ENCODE measurements at places on chromosomes 2 and 18.

DNA sequence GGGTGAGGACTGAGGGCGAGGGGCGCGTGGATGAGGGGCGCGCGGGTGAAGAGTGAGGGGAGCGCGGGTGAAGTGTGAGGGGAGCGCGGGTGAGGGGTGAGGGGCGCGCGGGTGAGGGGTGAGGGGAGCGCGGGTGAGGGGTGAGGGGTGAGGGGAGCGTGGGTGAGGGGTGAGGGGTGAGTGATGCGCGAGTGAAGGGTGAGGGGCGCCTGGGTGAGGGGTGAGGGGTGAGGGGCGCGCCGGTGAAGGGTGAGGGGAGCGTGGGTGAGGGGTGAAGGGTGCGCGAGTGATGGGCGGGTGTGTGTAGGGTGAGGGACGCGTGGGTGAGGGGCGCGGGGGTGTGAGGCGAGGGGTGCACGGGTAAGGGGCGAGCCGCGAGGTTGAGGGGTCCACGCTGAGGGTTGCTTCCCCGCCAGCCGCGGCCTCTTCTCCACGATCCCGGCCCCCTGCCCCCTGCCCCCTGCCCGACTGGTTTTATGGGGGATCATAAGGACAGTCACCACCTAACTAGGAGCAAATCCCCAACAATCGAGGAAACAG lies 1.1 kb upstream of the SLC66A2 start:
- no peak for DNase-seq

DNA sequence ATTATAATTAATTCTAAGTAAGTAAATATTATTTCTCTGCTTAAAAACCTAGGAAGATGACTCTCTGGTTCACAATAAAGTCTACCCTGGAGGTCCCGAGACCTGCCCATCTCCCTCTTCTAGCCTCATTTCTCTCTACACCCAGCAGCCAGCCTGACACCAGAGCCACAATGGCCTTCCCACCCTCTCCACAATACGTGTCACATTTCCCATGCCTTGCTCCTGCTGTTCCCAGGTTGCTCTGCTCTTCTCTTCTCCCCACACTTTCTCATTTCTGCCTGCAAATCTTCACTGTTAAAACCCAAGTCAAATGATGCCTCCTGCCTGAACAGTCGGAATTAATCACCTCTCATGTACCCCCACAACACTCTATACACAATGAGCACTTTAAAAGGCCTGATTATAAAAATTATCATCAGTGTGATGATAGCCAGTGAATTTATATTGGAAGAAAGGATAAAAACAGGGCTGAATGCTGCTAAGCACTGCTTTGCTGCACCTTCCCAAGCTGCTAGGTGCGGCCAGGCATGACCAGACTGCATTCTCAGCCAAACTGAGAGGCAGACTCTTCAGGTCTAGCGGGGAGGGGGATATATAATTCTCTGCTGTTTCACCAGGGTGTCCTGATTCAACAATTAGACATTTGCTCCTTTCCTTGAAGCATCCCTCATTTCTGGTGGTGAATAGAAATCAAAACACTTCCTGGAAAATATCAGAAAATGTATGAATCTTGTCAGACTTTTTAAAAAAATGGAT lies 160.6 kb downstream of the DTNA start:
- DNase-seq = no peak

DNA sequence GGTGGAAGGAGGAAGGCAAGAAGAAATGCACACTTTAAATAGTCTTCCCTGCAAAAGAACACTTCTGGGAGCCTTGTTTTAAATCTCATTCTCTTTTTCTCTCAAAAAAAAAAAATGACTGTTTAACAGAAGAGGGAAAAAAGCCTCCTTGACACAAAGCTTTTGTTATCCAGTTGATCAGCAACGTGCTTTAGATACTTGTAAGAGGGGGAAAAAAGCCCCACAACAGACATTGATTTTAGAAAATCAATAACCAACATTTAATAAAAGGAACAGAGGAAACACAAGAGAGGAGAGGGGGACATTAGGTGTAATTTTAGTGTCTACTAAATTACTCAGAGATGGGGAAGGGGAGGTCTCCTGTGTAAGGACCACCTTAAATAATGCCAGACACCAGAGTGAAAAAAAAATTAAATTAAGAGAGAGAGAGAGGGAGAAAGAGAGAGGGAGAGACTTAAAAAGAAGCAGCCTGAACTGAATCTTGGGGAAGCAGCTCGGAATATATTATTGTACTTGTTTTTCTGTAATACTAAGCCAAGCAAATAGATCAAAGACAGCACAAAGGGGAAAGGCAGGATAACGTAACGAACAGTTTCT lies 4.7 kb downstream of the ZEB2 start:
- DNase-seq = no peak

DNA sequence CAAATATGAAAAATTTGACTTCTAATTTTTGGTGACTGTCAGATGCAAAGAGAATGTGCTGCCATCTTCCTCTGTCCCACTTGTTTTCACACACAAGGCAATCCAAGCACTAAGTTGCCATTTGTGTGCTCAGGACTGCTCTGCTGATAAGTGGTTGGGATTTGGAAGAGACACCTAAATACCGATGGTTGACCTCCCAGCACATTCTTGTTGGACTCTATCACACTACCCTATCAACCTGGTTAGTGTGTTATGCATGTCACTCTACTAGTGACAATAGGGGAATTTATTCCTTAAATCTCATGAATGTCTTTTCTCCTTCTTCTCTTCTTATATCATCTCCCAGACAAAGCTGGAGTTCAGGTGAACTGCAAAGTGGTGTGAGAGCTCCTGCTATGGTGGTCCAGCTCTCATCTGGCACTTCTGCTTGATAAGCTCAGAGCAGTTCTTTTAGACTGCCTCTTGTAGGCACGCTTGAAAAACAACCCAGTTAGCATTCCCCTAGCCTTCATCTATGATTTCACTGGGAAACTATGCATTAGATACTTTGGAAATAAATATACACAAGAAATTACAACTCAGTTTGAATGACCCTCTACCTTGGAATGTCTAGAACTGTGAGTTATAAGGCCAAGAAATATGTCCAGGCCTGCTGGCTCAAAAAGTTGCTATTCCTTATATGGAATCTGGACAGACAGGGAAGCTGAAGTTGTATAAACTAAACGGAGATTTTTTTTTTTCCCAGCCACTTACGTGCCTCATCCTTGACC lies 404.8 kb downstream of the MEIS1 start:
- no peak for DNase-seq

GRCh38 chr2:211055438-211055837 lies 499.0 kb downstream of the CPS1 start:
- DNase-seq = no peak

GRCh38 chr18:24246143-24246542 lies 107.3 kb downstream of the CABYR start:
- no peak for DNase-seq

- no peak for DNase-seq
These were observed 83.3 kb downstream of the EML4 start for GRCh38 chr2:42252464-42252863.

- DNase-seq = no peak
These were observed 503.6 kb upstream of the TNP1 start for GRCh38 chr2:217363470-217363869.

- DNase-seq = no peak
These were observed 342.1 kb downstream of the SLC4A3 start for GRCh38 chr2:219969508-219969907.

DNA sequence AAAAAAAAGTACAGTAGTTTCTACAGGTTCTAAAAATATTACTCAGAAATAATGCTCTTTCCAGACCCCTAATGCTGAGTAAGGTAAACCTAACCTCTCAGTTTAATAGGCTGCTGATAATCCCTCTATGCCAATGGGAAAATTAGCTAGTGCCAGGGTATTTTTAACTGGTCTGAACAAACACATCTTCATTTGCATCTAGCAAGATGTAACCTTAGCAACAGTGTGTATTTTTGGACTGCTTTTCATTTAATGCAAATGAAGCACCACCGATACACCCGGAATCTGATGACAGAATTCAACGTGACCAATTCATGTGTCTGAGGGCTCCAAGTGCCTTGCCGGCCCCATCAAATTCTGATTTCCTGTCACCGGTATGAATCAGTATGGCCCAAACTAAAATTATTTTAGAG lies 47.4 kb upstream of the CYRIA start:
- DNase-seq = no peak

All from activated T-helper 1 cell treated with anti-CD3 and anti-CD28 coated beads, Interleukin-2, amount 50 U/mL, for 16 hours (primary cell).